Hippocampal formation (tissue), 2 donors: ENCODE measurements at places on chromosomes 4 and X.

DNA sequence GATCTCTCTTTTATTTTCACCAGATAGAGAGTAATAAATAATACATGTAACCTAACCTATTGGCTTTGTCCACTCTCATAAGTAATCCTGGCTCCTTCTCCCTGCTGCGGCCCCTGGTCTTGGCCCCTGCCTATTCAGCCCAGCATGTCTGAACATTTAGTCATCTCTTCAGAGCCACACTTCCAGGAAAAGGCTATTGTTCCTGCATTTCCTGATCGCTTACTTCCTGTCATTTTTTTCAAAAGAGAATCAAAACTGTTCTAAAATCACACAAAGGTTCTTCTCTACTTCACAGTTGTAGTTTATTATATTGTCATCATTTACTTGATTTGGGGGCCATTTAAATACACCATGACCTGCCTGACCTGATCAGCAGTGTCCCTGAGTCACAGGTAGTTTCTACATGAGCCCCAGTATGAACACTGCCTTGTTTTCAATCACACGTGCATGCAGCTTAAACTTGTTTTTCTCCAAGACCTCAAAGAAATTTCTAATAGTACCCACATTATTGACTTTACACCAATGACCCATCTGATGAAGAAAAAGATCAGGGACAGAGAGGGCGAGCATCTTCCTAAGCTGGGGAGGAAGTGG, 47.4 kb upstream of the KDR start:
- no peak for DNase-seq

DNA sequence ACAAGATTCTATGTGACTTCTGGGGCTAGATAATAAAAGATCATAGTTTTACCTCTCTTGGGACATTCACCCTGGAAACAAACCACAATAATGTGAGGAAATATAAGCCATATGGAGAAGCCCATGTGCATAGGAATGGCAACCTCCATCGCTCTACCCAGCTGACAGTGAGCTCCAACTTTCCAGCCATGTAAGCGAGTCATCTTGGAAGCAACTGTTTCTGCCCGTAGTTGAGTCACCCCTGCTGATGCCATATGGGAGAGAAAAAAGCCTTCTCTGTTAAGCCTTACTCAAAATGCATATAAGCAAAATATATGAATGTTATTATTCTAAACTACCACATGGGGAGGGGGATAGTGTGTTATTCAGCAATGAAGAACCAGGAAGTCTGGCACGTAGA, 31.4 kb upstream of the RELL1 start:
- no peak for DNase-seq

GRCh38 chr4:90211174-90211573, 84.0 kb downstream of the CCSER1 start:
- no peak for DNase-seq

- DNase-seq, result no peak
Measured at GRCh38 chr4:129232589-129233337, 136.8 kb downstream of the C4orf33 start.

DNA sequence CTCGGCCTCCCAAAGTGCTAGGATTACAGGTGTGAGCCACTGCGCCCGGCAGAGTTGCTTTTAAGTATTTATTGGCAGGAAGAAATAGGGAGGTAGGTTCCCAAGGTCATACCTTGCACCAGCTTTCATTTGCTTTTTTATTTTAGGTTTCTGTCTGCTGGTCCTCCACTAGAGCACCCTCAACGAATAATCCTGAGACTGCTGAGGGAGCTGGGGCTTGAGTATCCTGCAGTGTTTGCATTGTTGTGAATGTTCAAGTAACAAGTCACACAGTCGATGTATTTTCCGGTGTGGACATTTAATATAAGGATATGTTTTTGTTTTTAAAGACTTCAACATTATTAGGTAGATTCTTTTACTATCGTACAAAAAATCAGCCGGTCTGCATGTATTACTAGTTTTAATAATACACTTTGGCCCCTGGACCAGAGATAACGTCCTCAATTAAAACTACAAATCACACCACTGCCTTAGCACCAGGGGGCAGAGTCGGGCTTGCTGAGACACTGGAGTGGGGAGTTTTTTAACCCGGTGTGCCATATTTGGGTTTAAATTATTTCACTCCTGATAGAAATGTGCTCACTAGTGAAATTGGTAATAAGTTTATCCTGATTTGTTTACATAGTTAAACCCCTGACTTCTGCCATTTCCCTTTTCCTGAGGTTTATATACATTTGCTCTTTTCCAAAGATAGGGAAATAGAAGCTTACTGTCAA, 11.6 kb downstream of the SMIM20 start:
- DNase-seq, result peak; percentile 48

- DNase-seq, result no peak
Measured at GRCh38 chr4:20049889-20050288, 201.8 kb upstream of the SLIT2 start.

DNA sequence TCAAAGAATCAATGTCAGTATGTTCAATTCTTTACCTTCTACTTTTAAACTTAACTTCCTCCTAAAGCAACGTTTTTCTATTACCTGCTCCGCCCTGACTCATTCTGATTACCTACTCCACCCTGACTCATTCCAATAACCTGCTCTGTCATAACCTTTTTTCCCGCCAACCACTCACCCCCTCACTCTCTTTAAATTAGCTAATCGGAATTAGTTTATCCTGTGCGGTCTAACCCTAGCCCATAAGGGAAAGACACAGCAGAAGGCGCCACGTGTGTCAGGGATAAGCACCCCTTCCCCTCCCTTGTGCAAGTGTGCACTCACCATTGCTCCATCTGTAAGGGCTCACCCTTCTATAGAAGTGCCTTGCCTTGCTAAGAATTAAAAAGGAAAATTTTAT, 64.4 kb downstream of the EIF4E start:
- DNase-seq, result no peak

- DNase-seq, result no peak
Measured at GRCh38 chr4:150814873-150815272, 200.2 kb downstream of the LRBA start.

DNA sequence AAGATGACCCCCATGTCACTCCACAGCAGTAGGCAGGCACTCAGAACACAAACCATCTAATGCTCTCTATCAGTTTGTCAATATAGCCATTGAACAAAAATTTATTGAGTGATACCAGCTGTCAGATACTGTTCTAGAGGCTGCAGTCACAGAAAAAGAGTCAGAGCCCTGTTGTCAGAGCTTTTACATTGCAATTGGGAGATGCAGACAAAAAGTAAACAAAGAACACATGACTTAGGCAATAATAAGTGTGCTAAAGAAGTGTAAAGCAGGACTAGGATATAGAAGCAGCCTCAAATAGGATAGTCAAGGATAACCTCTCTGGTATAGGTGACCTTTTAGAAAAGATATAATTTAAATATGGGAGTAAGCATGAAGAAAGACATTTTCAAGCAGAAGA, 8.9 kb downstream of the HTN1 start:
- no peak for DNase-seq

DNA sequence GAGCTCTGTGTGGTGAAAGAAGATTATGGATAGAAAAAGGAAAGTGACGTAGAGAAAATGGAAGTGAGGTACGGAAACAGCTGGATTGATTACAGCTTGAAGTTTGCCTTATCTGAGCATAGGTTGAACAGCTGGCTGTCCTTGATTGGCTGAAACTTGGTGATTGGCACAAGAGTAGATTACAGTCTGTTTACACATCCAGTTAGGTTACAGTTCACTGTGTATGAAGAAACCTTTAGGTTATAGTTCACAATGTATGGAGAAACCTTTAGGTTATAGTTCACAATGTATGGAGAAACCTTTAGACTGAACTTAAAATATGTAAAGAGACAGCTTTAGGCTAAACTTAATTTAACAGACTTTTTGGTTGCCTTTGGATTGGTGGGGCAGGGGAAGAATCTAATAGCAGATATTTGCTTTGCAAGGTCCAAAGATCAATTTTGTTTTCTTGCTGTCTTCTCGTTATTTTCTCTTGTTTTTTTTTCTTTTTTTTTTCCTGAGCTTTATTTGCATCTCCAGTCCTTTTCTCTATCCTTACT, 15.6 kb upstream of the ART3 start:
- no peak for DNase-seq

DNA sequence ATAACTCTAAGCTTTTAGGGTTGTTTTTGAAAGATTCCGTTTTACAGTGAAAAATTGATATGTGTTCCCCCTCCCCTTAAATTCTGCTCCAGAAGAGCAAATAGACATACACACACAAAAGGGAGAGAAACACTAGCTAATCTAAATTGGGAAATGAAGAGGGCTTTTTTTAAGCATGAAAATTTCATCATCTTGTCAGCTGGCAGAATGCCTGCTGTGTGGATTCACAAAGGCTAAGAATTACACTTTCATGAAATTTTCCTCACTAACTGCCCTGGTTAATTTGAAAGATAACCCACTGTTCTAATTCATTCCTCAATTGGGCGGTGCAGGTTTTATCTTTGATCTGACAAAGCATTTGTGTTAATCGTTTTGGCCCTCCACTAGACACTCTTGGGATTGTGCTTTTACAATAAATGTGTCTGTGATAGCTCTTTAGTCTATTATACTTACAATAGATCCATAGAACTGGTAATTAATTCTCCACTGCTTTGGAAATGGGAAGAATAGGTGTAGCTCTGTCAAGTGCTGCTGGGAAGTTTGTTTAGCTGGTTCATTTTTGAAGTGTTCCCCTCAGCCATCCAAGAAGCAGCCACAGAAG, 152.9 kb downstream of the POLA1 start:
- no peak for DNase-seq

GRCh38 chrX:105703876-105704275, 118.5 kb upstream of the NRK start:
- DNase-seq, result no peak

- no peak for DNase-seq
Measured at GRCh38 chr4:119010909-119011606, 122.4 kb downstream of the SYNPO2 start.

- DNase-seq, result no peak
Measured at GRCh38 chr4:87180767-87181166, 39.7 kb downstream of the KLHL8 start.

DNA sequence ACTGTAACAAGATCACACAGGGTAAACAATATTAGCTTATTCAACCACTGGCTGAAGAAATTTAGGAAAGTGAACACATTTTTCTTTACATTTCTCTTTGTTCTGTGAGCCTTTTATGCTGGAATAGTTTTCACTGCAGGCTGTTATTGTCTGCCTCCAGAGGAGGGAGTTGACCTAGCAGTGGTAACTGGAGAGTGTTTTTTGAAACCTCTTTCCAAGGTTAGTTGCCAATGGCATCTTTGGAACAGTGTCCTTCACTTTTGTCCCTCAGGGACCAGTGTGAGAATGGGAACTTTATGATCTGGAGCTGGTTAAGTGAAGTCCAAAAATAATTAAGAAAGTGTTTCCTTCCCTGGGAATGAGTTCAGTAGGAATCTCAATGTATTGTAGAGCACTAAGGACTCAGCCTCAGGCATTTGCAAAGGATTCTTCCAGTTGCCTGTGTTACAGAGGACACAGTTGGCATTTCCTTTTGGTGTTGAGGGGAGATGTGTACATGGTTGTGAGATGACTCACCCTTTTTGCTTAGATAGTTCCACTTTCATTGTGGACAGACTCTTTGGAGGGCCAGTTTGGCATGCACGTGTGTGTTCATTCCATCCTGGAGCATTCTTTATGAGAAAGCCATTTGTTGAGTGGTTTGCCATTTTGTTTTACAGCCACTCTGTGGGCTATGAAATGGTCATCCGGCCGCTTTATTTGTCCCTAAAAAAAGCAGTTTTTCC, 61.3 kb downstream of the AR start:
- DNase-seq, result no peak

DNA sequence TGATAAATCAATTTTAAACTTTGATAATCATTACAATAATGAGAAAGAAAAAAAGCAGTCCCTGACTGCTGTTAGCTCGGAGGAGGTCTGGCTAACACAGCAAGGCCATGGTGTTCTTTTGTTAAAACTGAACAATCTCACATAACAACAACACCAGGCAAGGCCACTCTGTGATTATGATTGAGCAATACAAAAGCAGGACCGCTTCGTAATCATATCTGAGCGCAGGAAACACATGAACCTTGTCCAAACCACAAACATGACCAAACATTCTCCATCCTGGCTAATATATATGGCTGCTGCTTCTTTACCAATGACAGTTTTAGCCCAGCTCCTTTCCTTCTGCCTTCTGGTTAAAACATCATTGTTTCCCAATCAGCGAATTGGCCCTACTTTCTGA, 76.8 kb upstream of the DDX53 start:
- no peak for DNase-seq

GRCh38 chrX:11575332-11575731, 90.4 kb downstream of the ARHGAP6 start:
- DNase-seq, result no peak

DNA sequence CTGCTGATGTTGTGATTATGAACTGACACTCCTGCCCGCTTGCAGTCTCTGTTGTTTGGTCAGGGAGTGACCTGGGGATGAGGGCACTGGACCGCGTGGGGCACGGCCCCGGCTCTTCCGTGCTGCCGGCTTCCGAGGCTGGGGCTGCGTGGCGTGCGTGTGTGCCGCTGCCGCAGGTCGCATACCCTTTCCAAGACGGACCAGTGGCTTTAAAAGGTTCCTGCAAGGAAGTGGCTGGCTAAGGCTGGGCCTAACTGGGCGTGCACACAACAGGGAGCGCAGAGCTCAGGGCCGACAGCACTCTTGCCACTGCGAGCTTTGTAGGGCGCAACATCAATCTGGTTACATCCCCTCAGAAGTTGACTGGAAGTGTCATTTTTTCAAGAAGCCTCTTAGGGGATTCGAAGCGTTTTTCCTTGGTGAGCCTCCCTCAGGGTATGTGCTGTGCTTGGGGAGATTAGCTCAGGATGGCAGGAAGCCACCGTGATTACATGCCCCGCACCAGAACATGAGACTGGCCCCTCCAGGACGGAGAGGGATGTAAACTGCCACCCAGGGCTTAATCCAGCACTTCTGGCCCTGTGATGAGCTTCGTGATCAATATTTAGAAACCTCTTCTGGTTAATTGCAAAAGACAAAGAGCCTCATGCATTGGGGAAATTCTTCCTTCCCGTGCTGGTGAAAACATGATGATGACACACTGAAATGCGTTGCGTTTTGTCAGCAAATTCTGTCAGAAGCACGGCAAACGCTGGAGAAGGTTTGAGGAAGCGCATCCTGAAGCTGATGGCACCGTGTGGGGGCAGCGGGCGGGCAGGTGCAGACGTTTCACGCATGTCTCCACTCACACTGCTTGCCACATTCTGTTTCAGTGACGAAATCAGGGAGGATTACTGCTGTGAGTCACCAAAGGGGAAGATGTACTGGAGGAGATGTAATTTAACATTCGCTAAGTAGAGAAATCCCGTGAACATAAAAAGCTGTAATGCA, 11.1 kb downstream of the MAEA start:
- peak; percentile 15 for DNase-seq

DNA sequence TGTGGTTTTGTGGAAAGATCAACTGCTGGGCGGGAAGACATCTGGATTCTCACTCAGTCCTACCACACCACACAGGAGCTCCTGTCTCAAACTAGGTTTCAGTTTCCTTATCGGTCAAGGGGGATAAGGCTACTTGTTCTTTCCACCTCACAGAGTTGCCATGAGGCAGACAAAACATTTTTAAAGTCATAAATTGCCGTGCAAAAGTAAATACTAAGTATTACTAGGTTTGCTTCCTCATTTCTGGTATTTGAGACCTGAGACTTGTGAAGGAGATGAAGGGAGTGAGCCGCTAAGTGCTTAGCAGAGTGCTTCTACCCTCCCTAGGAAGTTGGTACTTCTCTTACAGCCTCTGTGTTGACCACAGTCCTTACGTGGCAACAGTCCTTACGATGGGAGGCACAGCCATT, 1.5 kb downstream of the LAP3 start:
- DNase-seq, result no peak
